ENCODE measurements at places on chromosomes 1 and 21.

DNA sequence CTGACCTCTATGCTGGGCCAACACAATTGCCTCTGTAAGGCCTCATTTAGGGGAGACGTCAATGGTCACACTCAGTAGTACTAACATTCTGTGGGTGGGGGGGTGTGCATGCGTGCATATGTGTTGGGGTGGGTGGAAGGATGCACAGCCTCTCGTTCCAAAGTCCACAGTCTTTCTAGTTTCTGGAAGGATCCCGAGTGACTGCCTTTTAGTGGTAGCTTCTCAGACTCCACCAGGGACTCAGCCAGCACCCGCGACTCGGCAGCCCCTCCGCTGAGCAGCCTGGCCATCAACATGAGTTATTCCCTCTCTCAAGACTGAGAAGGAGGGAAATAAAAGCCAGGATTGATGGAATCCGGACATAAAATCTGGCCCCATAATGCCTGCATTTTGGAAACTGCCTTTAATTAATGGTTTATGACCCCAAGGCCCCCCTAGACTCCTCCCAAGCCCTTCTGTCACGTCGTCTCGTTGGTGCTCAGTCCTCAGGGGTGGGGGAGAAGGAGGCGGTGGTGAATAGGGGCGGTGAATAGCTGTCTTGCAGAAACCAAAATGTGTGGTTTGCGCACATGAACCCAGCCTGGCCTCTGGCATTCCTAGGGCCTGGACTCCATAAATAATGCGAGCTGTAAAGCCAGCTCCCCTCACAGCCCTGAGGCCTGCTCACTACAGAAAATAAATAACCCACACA, 65.1 kb upstream of the TMEM51 start:
- DNase-seq: peak; percentile 73

- no peak for DNase-seq
These were observed 403.5 kb upstream of the PROX1 start for GRCh38 chr1:213584272-213584671.

DNA sequence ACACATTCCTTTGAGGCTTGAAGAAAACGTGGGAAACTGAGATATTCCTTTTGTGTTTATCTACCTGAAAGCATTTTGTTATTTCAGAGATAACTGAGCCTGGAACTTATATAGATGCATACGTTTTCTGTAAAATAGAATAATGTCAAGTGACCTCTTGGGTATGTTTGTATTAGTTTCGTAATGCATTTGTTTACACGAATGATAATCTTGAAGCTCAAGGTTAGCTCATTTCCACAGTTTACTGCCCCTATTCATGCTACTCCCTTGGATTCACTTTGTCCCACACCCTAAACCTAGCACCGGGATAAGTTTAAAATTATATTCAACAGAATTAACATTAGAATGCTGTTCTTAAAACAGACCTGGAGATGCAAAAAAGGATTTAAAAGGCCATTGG, 54.4 kb downstream of the MRPL39 start:
- DNase-seq: no peak

DNA sequence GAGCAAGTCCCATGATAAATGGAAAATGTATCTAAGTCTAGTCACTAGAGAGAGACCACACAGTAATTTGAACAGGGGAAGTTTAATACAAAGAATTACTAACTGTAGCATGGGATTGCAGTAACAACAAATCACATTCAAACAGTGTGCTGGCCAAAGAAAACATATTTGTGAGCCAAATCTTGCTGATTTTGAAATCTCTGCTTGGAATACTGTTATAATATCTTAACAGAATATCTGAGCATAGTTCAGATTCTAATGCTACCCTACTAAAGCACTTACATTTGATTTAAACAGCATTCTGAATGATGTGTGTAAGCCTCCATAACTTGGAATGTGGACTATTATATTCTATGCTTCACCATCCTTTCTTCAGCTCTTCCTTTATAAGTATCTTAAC, 270.0 kb upstream of the BRINP3 start:
- DNase-seq: no peak

DNA sequence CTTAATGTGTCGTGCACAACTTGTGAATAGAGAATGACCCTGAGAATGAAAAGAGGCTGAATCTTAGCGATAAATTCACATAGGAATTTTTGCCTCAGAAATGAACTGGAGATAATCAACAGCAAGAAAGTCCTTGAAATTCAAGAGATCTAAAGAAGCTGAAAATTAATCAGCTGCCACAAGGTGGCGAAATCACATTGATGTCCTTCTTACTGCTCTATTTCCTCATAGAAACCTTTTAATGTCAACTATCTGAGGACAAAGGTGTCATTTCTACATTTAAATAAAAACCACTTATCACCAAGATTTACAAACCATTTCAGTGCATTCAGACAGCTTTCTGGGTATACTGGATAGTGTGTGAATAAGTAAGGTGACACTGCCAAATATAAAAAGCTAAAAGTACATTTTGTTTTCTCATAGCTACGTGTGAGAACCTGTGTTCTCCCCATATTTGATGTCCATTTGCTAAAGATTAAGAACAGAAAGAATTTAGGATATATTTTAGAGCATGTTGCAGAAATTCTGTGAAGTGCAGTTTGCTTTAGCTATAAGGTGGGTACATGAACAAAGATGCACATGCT, 485.3 kb upstream of the PTBP2 start:
- DNase-seq: peak; percentile 21

GRCh38 chr1:186930238-186930637, 101.5 kb downstream of the PLA2G4A start:
- no peak for DNase-seq

DNA sequence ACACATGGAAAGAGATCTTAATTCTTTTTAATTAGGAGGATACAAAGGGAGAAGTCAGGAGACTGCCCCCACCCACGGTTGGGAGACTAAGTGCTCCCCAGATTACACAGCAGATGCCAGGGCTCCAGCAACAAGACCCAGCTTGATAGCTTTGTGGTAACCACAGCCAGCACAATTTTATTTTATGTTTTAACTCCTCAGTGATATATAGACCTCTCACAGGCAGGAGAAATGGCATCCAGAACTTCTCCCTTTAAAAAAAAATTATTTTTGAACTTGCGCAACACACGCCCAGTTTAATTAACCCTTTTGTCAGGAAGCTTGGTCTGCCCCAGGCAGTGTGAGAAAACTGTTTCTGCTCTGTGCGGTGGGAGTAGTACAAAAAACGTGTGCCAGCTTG, 62.6 kb upstream of the ACOT11 start:
- DNase-seq: no peak

DNA sequence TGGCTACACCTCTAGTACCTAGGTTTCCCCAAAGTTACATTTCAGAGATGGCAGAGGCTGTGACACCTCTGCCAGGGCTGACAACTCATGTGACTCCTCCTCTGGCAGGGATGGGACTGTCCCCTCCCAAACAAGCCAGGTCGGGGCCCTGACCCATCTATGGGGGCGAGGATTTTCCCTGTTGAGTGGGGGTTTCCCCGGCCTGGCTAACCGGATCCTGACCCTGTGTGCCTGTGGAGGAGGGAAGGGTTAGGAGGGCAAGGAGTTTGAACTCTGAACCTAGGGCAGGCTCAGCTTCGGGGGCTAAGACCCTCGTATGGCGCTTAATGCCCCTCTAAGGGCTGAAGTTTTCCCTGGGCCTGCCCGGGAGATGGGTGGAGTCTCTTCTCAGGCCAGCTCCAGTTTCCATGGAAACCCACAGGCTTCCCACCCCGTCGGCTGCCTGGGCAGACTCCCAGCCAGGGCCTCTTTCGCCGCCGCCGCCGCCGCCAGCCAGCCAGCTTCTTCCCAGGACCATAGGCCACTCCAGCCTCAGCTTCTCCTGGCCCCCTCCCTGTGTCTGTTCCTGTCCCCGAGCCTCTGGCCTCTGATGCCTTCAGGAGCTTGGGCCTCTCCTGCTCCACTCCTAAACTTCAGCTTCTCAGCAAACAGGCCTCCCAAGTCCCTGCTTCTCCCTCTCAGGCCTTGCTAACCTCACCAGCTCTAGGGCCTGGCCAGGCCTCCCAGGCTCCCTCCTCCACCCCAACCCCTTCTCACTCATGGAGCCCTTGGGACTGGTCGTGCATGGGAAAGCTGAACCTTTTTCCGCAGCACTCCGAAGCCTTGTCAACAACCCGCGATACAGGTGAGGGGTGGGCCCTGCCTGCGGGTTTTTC, at the start of gene BTBD19:
TSS of gene BTBD19 (plus strand) at position 461 of the 875 bp plus-strand sequence. CDS start at position 759, 298 bp downstream.
- DNase-seq: peak; percentile 86

DNA sequence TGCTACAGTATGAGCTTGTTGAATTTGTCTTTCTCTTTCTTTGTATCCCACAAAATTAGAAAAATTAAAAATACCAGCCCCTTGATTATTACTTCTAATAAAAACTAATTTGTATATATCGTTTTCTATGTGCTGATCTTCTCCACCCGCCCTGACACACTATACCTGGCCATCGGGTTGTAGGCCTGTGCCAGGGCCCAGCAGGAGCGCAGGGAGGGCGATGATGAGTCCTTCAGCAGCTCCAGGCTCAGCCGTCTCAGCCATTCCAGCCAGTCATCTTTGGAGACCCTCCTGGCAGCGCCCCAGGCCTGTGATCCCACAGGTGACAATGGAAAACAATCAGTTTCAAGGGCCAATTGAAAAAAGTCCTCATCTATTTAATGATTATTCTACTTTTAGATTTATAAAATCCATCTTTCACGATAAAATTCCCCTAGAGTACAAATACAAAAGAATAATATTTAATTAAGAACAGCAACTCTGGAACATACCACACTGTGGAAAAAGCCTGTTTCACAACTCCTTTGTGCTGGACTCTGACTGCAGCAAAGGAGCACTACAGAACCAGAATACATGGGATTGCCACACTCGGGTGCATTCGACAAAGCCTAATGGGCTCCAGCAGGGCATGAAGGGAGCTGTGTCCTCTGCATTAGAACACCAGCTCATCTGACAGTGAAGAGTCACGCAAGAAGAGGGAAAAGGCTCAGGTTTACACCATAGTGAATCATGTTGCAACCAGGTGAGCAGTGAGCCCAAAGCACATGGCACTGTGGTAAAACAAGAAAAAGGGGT, 15.4 kb downstream of the ANGPTL7 start:
- DNase-seq: no peak

- no peak for DNase-seq
These were observed 777 bp upstream of the PLA2G2F start for GRCh38 chr1:20138346-20138745.

DNA sequence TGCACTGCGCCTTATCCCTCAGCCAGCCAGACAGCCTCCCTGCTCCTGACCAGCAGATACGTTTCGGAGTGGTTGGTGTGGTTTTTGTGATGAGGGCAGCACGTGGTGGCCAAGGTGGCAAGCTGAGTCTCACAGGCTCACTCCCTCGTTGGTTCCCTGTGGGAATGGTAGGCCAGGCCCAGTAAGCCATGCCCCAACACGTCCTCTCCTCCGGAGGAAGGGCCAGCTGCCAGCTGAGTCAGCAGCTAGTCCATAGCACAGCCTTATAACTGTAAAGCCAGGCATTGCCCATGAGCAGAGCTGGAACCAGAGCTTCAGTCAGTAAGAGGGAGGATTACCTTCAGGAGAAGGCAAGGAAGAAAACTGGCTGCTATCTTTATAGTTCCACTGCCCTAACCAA, 29.5 kb downstream of the SZRD1 start:
- DNase-seq: no peak

DNA sequence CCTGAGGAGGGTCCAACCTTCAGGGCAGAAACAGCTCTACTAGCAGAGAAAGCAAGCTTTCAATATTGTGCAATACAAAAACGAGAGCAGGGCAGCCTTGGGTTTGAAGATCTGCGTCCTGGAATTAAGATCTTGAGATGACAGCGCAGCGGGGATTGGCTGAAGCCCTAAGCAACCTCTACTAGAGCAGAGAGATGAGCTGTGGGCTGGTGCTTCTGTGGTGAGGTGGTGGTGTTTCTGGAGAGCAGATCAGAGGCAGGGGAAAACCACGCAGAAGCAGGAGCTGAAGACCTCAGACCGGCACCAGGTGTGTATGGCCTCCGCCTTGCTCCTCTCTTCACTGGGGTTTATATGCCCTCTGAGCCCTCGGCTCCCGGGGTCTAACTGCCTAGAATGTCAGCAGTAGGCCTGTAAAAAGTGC, 12.5 kb downstream of the TRAF3IP3 start:
- DNase-seq: no peak

DNA sequence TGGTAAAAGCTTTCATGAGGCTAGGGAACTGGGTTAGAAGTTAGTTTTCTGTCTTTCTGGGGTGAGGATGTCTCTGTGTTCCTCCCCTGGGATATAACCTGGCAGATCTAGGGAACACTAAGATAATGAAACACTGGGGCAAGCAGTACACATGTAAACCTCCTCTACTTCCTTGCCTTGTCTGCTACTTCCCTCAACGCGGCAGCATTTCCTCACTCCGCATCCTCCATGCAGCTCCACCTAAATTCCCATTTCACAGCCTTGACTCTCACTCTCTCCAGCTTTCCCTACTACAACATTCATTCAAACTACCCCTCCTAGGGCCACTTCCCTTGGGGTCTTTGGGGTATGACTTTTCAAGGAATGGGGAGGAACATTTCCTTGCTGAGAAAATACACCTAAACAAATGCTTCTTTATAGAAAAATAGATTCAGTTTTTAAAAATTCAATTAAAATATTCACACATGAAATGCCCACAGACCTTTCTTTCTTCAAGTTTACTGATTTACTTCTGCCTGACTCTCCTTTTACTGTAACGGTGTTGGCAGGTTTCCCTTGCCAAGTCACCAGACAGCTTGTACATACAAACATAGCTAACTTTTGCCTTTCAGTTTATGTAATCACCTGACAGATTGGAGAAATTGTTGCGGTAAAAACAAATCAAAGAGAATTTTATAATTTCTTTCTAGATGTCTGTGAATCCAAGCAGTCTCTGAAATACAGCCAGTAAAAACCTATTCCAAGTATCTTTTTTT, 90.1 kb downstream of the TNFSF18 start:
- no peak for DNase-seq

All from nephron progenitor cell (in vitro differentiated cells).